Uterine smooth muscle cell (primary cell): ENCODE measurements at places on chromosomes 5 and 9. TPM values are rescaled to one million over a fixed set of nuclear protein-coding genes. Genes with fewer than 3 reads are reported as not detected.

Gene TNFSF15
- total RNA-seq = 3.0 and 3.4 TPM in 2 replicates

Gene LHX3
- total RNA-seq = under 0.01 TPM in 1 of 2 replicates, not detected in the other

Gene CD74
- total RNA-seq = 0.22 and 0.25 TPM in 2 replicates

Gene STXBP1
- total RNA-seq = 58.5 and 64.5 TPM in 2 replicates

Gene RANBP17
- total RNA-seq = 12.3 and 14.4 TPM in 2 replicates

Gene TMEM215
- under 0.01 TPM in 1 of 2 replicates, not detected in the other for total RNA-seq

Gene SMC5
- 29.5 and 31.3 TPM in 2 replicates for total RNA-seq

Gene KIF27
- total RNA-seq = 4.3 and 5.1 TPM in 2 replicates

Gene GLDC
- 1.4 and 3.1 TPM in 2 replicates for total RNA-seq

Gene MARCHF11
- total RNA-seq = not detected in 2 replicates

Gene SLC1A1
- 15.7 and 21.1 TPM in 2 replicates for total RNA-seq

Gene CCDC192
- total RNA-seq = not detected in 2 replicates

Gene ANKRD34B
- total RNA-seq = not detected in 2 replicates

Gene HACD4
- total RNA-seq = 9.1 and 9.9 TPM in 2 replicates

Gene CCDC171
- 3.3 and 4.5 TPM in 2 replicates for total RNA-seq

Gene TMEM267
- total RNA-seq = 14.0 and 16.3 TPM in 2 replicates

Gene C9orf153
- total RNA-seq = 0.25 TPM in 1 of 2 replicates, not detected in the other

Gene TXNDC8
- not detected in 2 replicates for total RNA-seq

Gene SPINK7
- total RNA-seq = not detected in 2 replicates

Gene CDH9
- not detected in 2 replicates for total RNA-seq

Gene CDO1
- 3.4 and 9.5 TPM in 2 replicates for total RNA-seq

Gene GPR151
- not detected in 2 replicates for total RNA-seq

Gene SELENOP
- 25.0 and 63.2 TPM in 2 replicates for total RNA-seq

Gene SGCD
- total RNA-seq = 3.7 and 4.0 TPM in 2 replicates

Gene OR13C2
- total RNA-seq = not detected in 2 replicates

Gene LVRN
- total RNA-seq = 0.12 and 0.33 TPM in 2 replicates

Gene CDX1
- total RNA-seq = 0.12 TPM in 1 of 2 replicates, not detected in the other

Gene PCDH1
- total RNA-seq = 1.4 TPM in 2 replicates

Gene GABRG2
- not detected in 2 replicates for total RNA-seq

Gene MUSK
- 0.11 and 0.12 TPM in 2 replicates for total RNA-seq
